ENCODE measurements at places on chromosomes 1 and 21.

GRCh38 chr1:41323243-41323642, 38.0 kb upstream of the FOXO6 start:
- no peak for DNase-seq

DNA sequence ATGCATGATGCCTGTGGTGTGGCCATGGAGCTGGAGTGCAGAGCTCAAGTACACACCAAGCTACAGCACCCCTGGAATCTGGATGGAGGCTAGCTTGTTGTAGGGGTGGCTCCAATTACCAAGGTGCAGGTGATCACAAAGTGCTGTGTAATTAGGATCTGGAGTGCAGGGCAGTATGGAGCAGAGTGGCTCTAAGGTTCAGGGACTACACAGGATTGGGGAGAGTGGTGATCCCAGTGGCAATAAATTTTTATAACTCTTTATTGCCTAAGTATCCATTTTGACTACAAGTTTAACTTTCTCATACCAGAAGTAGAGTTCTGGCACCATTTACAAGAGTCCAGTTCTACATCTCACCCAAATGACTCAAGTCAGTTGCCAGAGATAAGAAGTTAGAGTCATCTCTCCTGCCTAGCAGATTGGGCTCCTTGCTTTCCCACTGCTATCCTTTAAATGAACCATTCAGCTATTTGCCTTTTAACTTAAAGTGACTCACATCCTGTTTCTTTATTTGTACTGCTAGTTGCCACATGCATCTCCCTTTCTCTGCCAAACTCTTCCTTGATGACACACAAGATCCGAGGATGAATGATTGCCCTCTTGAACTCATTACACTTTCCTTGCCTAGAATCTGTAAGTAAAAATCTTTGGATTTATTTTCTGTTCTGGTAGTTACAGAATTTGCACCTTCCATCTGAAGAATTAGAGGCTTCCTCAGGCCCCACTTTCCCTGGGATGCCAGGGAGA, 427.2 kb downstream of the KCNT2 start:
- no peak for DNase-seq

DNA sequence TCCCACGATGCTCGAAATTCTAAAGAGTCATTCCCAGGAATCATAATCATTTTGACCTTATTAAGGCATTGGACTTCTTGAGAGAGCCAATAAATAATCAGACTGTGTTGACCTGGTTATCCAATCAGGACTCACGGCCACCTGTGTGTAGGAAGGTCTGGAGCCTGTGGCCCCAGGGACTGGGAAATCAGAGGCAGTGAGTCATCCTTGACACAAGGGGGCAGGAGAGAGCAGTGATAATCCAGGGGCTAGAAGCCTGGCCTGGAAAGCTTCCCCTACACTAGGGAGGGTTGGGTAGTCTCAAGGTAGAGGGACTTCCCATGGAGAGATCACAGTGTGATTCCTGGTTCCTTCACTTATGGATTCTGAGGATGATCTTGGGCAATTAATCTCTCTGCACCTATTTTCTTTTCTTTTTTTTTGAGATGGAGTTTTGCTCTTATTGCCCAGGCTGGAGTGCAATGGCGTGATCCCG, 4.7 kb downstream of the MR1 start:
- peak; percentile 45 for DNase-seq

- DNase-seq: no peak
Observed at GRCh38 chr1:62285984-62286785, 33.0 kb downstream of the KANK4 start.

DNA sequence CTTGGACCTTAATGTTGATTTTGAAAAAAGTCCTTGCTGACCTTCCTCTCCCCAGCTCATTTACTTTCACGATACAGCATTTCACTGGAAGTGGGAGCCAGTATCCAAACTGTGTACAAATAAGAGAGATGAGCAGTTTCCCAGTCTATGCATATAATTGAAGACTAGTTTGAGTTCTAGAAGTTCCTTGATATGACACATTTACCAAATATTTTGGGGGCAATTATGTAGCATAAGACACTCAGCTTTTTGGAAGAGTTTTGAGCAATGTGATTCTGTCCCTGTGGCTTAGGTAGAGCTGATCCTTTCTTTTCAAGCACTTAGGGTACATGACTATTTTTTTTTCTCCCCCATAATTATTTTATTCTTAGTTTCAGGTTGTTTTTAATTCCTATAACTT, 26.4 kb downstream of the GIPC2 start:
- DNase-seq: no peak

- no peak for DNase-seq
Observed at GRCh38 chr1:110233861-110234260, 23.7 kb downstream of the KCNC4 start.

- DNase-seq: no peak
Observed at GRCh38 chr1:210301615-210302000, 27.1 kb upstream of the HHAT start.

GRCh38 chr21:28944296-28944695, 48.4 kb downstream of the LTN1 start:
- DNase-seq: no peak

DNA sequence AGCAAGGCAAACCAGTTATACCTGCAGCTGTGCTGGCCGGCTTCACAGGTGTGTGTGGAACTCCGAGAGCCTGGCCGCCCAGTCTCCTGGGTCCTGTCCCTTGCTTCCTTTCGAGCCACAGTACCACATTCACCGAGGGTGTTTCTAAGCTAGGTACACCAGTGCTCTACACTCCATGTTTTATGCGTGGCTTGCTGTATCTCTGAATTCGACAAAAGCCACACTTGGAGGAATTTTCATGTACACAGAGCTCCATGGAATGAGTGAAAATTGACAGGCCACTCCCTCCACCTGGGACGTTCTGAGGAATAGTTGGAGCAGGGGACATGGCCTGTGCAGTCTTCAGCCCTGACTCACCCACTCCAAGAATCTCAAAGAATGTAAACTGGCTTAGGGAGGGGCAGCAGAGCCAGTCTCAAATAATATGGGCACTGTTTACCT, 14.0 kb downstream of the ETS2 start:
- no peak for DNase-seq

DNA sequence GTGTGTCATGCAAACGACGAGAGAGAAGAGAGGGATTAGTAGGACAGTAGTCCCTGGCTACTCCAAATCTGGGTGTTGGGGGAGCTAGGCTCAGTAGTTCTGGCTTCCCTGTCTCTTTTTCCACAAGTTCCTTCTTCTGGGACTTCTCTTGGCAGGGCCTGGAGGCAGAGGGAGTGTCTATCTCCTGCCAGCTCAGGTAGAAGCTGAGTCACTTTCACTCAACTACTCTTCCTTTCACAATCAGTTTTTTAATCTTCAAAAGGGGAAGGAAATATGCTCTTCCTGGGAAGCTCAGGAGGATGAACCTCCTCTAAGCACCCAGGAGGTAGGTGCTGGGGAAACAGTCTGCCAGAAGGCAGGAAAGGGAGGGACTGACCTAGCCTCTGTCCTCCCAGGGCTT, 35.2 kb upstream of the MAGOH start:
- no peak for DNase-seq

DNA sequence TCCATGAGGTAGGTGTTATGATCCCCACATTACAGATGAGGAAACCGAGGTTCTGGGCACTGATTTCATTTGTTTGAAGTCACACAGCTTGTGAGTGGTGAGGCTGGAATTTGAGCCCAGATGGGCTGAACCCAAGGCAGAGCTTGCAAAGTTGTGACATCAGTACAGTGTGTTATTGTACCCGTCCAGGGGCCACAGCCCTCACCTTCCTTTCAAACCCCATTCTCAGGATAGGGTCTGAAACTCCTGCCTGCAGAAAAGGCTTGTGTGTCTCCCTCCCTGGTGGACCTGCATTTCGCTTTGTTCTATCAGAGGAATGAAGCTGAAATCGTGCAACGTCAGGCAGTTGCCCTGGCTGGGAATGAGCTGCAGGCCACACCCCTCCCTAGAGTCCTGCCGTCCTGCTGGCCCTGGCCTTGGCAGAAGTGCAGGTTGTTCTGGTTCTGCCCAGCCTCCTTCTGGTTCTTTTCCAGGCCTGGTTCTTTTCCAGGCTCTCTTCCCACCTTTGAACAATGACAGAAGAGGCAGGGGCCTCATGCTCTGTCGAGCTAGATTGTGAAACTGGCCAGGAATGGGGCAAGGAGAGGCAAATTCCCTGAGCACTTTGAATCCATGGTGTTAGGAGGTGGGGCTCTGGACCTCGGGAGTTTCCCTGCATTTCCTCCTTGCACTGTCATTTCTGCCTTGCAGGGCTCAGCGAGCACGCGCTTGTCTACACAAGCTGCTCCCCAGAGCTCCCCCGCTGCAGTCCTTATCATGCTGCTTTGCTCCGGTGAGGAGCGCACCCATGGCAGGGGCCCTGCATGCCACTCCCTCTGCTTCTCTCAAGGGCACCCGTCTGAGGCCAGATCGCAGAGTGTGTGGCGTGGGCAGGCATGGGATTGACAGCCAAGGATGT, 8.2 kb upstream of the MYOM3 start:
- no peak for DNase-seq

DNA sequence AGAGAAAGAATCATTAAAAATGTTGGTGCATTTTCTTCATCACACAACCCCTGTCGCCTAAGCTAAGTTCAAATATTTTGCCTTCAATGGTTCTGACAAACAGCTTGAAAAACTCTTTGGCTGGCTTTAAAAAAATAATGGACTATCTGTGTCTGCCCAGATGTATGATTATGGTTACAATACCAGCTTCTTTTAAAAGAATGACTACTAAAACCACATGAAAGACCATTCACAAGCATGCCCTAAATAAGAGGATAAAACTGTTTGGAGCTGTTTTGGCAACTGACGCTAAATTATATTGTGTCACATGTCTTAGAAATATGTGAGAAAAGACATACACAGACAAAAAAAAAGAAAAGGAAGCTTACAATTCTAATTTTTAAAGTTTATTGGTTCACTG, 23.7 kb upstream of the PLPPR4 start:
- no peak for DNase-seq

DNA sequence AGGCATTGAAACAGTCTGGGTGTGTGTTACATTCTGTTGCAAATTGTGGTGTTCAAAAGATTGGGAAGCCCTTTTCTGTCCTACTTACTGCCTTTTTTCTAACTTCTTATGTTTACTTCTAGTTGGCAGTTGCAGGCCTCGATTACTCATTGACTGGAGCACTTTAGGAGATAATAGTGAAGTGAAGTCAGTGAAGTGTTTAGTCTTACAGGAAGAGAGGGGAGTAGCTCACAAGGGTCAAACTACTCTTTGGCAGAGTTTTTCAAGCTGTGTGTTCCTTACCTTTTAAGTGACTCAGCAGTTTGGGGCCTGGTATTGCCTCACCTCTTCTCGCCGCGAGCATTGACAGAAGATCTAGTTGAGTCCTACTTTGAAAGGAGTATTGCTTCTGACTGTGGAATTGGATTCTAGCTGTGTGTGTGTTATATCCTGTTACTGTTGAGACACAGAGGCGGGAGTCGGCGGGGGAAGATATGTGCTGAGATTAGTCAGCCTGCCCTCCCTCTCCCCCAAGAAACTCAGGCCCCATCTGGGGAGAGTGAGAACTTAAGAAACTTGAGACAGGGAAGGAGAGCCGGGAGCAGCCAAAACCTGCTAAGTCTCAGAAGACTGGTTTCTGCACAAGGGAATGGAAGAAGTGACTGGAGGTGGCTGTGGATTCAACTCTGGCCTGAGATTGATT, 19.3 kb downstream of the AHCYL1 start:
- DNase-seq: no peak

DNA sequence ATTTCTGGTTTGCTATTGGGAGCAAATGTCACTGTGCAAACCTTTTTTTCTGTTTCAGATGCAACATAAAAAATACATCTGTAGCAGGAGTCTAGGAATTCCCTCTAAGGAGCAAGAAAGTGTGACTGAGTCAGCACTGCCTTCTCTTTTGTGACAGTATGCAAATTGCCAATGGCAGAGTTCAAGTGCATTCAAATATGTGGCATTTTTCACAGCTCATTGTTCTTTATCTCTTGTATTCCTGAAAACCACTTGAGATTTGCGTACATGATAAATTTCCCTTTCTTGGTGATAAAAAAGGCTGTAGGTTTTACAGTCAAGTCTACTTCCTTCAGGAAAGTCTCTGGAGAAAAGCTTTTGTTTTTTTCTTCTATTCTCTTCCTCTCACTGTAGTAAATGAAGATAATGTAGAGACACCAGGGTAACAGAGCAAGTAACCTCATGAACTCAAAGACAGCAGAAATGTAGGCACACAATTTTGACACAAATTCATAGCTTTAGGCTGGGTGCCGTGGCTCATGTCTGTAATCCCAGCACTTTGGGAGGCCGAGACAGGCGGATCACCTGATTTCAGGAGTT, 129.7 kb upstream of the L1TD1 start:
- DNase-seq: no peak

DNA sequence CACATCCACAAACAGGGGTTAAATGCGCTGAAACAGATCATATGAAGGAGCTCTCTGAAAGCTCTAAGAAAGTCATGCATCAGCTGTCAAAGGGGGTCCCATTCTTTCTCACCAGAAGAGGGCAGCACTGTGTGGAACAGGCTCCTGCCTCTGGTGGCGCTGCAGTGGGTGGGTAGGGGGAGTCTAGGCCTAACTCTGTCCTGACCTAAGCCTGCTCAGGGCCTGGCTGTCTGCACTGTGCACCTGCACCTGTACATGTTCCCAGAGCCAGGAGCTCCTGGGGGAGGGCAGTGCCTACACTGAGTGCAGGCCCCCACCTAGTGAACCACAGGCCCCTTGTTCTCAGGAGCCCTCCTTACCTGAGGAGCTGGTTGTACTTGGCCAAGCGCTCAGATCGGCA, 16.0 kb downstream of the ENO1 start:
- no peak for DNase-seq

DNA sequence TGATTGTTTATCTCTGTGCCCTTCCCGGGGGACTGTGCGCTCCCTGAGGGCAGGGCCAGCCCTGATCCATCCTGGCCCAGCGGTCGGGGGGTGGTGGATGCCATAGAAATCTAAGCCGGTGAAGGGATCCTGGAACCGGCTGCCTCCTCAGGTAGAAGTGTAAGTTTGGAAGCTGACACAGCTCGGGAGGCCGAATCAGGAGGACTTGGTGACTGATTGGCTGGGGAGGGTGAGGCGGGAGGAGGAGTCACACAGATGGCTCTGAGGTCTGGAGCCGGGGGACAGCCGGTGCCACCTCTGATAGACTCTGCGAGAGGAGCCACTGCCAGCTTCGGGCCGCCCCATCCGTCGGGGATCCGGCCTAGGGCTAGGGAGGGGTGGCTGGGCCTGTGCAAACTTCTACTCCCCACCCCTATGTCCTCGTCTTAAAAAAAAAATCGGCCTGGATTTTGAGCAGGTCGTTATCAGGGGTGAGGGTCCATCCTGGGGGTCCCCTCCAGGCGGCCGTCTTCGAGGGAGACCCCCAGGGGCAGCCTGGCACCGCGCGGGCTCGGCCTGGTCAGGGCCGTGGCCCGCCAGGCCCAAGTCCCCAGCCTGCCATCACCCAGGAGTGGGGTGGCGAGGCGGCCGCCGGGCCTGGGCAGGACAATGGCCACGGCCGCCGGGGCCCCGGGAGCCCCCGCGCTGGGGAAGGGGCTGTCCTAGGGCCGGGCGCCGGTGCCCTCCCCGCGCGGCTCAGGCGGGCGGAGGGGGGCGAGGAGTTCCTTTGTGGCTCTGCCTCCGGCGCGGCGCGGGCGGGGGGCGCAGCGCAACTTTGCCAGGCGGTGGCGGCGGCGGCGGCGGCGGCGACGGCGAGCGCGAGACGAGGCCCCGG, 708 bp upstream of the ZNF362 start:
- DNase-seq: peak; percentile 25

Data from hypothalamus (tissue), 51 donors.